SK-N-SH treated with all-trans-retinoic acid at 6 μM for 48 hours (cell line): ENCODE measurements at places on chromosomes 12 and 14.

DNA sequence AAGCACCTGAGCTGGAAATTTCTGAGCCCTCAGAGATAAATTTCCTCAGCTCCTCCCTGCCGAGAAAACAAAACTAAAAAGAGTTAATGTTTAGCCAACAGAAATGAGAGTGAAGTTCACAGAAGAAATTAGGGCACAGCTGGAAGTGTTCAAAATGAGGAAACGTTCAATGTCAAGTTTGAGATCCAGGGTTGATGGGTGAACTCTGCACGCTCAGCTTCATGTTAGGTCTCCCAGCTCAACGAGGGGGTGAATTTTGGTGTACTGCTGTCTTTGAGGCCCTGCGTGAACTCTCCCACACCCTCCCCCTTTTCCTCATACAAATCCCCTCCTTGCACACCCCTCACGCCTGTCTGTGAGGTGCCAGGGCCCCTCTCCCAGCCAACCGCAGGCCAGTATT, 13.3 kb upstream of the OAS3 start:
- no peak for ATAC-seq

GRCh38 chr14:53536446-53536845, 383.3 kb upstream of the DDHD1 start:
- ATAC-seq, result no peak

GRCh38 chr12:3602488-3602887, 111.5 kb downstream of the PRMT8 start:
- ATAC-seq, result no peak

- ATAC-seq, result no peak
These were observed 206.4 kb upstream of the FKBP4 start for GRCh38 chr12:2588345-2588744.

DNA sequence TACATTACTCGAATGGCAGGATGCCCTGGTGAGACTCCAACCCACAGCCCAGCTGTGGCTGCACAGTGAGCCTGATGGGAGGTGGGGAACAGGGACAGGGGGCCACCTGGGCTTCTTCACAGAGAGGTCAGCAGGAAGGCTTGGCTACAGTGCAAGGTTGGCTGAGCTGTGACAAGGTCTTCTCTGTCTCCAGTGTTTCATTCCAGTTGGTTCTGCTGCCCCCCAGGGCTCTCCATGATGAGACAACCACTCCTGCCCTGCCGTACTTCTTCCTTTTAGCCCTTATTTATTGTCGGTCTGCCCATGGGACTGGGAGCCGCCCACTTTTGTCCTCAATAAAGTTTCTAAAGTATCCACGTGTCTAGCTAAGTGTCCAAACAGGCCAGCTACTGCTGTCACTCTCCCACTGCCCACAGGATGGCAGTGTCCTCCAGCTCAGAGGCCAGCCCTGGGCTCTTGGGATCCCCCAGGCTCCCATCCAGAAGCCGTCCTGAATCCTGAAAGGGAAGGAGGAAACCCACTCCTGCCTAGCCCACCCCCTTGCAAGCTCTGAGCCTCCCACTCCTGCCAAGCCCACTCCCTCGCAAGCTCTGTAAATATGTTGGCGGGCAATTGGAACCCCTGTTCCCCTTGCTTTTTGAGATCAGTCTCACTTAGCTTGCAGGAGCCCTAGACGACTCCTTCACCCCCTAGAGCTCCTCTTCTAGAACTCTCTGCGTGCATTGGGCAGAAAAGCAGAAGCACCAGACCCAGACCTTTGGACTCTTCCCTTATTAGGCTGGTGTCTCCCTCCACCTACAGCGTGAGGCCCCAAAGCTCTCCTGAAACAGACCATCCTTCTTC, 5.4 kb downstream of the C1QL4 start:
- ATAC-seq, result peak; percentile 94

DNA sequence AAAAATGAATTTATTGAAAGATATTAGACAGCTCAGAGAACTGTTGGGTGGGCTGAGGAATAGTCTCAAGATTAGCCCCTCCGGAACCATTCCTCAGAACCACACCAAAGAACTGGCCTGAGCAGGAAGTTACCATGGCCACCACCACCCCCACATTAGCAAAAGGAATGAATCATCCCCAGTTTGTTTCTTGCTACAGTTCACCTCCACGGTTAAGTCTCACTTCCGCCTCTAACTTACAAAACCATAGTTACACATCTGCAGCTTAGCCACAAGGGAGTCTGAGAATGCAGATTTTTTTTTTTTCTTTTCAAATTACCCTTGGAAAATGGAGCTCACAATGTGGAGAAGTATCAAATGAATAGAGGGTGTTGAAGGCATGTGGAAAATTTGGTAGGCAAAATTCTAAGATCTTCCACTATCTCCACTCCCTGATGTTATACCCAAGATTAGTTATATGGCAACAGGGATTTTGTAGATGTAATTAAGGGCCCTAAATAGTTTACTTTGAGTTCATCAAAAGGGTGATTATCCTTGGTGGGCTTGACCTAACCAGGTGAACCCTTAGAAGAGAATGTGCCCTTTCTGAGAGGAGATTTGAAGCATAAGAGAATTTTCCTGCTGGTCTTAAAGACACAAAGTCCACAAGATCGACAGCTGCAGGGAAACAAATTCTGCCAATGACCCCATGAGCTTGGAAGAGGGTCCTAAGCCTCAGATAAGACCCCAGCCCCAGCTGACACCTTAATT, 129.8 kb upstream of the KRR1 start:
- peak; percentile 52 for ATAC-seq

DNA sequence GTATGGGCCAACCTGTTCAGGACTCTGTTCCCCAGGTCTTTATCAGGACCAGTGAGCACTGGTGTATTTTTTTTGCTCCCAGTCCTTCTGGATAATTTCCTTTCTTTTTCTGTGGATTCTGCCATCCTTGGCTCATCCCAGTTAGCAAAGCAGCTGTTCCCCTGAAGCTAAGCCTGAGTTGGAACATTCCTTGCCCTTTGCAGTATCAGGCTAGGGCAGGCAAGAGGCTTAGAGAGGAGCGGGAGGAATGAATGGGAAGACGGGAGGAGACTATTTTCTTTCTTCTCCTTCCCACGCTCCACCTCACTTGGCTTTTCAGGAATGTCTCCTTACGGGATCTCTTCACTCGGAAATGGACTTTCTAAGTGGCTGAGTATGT, 29.2 kb downstream of the ERG28 start:
- no peak for ATAC-seq

GRCh38 chr12:95445884-95446505, 28.0 kb upstream of the METAP2 start:
- ATAC-seq, result no peak

GRCh38 chr12:109358154-109358869, 10.6 kb downstream of the MYO1H start:
- peak; percentile 83 for ATAC-seq

DNA sequence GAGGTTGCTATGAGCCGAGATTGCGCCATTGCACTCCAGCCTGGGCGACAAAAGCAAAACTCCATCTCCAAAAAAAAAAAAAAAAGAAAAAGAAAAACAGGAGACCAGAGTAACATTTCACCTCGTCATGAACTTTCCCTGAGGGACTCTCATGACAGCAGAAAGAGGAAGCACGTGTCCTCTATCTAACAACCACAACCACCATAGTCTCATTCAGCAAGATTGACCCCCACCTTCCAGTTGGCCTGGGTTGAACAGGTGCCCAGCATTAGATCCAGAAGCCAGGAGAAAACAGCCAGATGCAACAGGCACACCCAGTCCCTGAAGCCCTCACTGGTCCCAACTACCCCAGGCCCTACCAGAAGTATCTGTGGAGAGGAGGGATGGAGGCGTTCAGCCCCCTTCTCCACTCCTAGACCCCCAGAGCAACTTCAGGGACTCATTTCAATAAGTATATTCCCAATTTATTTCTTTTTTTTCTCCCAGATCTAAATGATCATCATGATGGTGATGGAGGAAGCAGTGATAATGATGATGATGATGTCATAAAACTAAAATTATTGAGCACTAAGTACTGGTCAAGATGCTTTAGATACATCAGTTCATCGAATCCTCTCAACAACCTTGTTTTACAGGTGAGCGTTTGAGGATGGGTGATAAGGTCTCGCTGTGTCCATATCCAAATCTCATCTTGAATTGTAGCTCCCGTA, 235.0 kb downstream of the EFCAB11 start:
- ATAC-seq, result no peak

GRCh38 chr14:84797326-84797725, 732.6 kb upstream of the FLRT2 start:
- ATAC-seq, result no peak

DNA sequence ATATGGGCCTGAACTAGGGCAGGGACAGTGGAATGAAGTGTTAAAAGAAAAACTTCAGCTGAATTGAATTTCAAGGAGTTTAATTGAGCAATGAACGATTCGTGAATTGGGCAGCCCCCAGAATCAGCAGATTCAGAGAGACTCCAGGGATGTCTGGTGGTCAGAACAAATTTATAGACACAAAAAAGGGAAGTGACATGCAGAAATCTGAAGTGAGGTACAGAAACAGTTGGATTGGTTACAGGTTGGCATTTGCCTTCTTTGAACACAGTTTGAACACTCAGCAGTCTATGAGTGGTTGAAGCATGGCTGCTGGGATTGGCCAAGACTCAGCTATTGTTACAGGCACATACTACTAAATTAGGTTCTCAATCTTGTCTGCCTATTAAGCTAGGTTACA, 9.7 kb upstream of the TBPL2 start:
- ATAC-seq, result no peak

- no peak for ATAC-seq
These were observed 14.3 kb downstream of the RERG start for GRCh38 chr12:15206831-15207389.

- peak; percentile 45; the same call in 1 of the 3 replicates for ATAC-seq
These were observed 593.0 kb upstream of the ATP2B1 start for GRCh38 chr12:90301561-90302133.

DNA sequence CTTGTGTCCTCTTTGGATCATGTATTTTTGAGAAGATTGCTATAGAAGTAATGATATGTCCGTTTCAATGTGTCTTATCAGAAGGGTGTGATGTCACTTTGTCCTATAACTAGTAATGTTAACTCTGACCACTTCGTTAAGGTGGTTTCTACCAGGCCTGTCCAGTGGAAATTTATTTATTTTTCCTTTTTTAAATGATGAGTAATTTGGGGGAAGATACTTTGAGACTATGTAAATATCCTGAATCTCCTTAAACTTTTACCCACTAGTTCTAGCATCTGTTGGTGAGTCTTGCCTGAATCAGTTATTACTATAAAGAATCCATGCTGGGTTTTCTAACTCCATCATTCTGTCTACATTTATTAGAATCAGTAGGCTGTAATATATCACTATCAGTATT, 15.3 kb downstream of the EP400 start:
- no peak for ATAC-seq

DNA sequence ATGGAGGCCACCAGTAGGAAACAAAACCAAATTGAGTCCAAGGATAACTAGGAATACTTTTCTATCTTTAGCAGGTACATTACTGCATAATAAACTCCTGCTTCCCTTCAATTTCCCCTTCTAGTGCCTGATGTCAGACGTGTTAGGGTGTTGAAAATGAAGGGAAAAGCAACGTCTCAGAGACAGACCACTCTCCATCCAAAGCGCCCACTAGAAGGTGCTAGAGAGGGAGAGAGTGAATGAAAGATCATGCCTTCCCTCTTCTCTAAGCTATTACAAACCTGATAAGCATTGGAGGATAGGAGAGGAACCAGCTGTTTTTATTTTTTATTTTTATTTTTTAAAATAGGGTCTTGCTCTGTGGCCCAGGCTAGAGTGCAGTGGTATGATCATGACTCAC, 64.1 kb downstream of the ZNF641 start:
- peak; percentile 66 for ATAC-seq

GRCh38 chr12:117850048-117850447, 118.7 kb downstream of the KSR2 start:
- peak; percentile 90 for ATAC-seq

DNA sequence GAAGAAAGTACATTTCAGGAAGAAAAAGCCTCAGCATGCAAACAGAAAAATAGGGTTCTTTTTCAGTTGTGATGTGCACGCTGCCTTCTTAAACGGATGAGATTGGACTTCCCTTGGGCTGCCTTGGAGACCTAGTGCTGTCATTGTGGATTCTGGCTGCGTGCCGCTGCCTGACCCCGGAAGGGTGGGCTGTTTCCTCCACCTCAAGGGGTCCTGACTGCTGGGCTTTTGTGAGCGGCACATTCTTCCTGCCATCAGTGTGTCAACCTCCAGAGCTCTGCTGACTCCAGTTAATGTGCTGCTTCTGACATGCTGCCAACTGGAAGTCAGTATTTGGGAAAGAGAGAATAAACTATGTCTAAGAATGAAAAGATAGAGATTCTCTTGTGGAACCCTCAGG, 25.1 kb downstream of the CCNK start:
- no peak for ATAC-seq

DNA sequence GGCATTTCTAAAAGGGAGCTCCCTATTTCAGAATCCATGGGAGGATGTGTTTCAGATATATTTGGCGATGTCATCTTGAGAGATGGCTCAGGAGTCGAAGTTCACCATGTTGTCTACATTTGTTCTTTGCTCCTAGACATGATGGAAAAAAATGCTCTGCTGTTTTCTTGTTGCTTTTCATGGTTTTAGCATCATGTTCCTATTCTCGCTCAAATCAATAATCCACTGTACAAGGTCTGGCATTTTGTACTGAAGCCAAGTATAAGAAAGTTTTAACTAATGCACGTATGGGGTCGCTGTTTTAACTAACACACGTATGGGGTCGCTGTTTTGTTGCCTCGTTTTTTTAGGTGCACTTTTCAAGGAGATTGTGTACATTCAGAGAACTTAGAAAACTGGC, 60.9 kb downstream of the PLXNC1 start:
- ATAC-seq, result no peak

- no peak for ATAC-seq
These were observed 4.3 kb downstream of the OASL start for GRCh38 chr12:121034616-121035305.

DNA sequence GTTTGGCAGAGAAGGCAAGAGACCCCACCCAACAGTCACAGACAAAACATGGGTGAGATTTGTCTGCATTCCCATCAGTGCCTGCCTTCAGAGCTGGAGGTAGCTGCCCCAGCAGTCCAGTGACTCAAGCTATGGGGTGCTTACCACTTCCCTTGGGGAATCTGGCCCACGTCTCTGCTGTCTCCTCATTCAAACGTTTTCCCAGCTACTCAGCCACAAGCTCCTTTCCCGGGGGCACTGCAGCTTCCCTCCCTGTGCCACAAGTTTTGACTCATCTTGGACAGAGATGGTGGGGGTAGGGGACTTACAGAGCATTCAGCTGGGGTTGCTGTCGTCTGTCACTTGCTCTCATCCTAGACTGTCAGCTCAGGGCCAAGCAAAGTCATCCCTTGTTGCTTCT, 66.6 kb downstream of the FBXL14 start:
- ATAC-seq, result peak; percentile 67

GRCh38 chr14:33642691-33643244, 308.1 kb downstream of the EGLN3 start:
- ATAC-seq, result no peak

GRCh38 chr14:36519431-36520321, at the start of gene NKX2-1:
TSS of gene NKX2-1 (minus strand) at chr14:36520232. CDS start at chr14:36520129, 103 bp downstream.
- no peak for ATAC-seq

GRCh38 chr12:119475650-119476049, 117.9 kb upstream of the TMEM233 start:
- no peak for ATAC-seq
